ENCODE measurements at places on chromosomes 13 and 19.

DNA sequence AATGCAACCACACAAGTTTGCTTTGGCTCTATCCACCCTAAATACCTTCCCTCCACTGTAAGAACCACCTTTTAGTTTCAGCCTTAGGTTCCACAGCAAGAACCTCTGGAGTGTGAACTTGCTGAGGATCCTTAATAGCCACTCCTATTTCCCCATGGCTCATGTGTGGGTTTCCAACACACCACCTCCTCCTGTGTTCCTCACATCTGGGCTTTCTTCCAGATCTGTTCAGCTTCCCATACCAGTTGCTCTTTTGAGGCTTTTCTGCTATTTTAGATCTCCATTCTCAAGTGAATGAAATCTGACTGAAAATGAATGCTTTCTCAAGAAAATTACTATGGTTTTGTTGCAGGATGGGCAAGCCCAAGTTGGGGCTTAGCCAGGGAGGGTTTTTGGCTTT lies 104.8 kb upstream of the MIR17HG start:
- no peak for DNase-seq

DNA sequence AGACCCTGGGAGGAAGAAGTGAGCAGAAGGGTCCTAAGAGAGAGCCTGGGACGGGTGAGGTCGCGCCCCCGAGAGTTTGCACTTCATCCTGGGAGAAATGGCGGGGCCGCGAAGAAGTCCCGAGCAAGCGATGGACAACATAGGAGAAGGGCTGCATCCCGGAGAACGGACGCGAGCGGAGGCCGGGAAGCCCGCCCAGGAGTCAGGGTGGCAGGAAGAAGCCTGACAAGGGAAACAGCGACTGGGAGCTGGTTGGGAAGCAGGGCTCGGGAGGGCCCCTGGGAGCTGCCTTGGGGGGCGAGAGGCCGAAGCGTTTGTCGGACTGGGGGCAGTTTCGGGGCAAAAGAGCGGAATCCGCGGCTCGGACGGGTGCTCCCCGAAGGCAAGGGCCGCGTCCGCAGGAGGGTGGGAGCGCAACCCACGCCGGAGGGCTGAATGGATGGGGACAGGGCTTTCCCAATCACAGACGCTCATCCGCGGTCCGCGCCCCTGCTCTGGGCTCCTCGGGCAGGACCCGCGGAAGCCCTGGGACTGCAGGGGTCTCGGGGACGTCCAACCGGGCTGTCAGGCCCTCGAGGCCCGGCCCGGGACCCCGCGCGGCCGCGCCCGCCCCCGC lies 469 bp downstream of the ABHD17A start:
- DNase-seq = peak; percentile 34

GRCh38 chr19:12578641-12579040 lies 27.4 kb upstream of the ZNF564 start:
- DNase-seq = no peak

- DNase-seq = no peak
Observed at GRCh38 chr13:28890712-28891111, 70.6 kb downstream of the MTUS2 start.

DNA sequence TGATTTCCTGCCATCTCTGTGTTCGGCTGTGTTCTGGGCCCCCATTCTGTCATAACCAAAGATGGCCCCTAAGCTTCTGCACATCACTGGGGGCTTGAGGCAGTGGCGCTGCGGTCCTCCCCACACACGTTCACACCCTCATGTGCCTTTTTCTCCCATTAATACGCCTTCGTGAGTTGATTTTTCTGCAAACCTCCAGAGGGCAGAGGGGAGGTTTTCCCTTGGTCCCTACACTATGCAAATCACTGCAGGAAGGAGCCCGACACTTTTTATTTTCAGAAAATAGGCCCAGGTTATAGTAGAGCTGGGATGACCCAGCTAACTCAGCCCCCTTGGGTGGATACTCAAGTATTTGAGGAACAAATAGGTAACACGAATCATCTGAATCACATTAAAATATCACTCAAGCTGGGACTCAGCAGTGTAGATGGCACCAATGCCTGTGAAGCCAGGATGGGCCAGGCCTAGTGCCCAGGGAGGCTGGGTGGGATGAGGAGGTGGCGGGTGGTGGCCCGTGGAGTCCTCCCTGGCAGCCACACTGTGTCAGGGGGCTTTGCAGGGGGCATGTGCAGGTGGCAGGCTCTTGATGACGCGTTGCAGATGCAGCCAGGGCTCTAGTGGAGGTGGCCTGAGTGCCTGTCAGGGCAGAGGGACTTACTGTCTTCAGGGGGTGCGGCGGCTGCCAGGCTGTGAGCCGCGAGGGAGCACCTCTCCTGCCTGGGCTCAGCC lies 234.3 kb downstream of the TEX29 start:
- no peak for DNase-seq

DNA sequence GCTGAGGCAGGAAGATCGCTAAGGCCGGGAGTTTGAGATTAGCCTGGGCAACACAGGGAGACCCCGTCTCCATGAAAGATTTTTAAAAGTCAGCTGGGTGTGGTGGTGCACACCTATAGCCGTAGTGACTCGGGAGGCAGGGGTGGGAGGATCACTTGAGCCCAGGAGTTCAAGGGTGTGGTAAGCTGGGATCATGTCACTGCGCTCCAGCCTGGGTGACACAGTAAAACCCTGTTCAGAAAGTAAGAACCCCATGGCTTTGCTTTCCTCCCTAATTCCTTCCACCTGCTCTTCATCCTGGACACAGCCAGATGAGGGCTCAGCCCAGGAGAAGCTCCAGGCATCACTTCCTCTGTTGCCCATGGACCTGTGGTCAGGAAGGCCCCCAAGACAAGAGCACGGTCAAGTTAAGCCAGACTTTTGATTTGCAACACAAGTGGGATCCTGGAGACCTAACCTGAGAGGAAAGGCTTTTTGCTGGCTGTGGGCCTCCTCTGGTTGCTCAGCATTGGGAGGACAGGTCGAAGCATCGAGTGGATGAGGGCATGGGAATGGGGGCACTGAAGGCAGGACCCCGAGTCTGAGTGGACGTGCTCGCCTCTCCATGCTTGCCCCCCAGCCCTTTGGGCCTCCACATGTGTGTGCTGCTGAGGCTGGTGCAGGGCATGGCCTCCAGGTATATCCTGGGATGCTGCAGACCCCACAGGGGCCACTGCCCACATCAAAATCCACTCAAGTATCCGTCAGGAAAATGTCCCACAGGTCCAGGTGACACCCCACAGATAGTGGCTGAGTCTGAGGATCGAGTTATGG lies 25.4 kb downstream of the TUBA3C start:
- no peak for DNase-seq

GRCh38 chr13:59274958-59275727 lies 888.6 kb downstream of the DIAPH3 start:
- DNase-seq = no peak

DNA sequence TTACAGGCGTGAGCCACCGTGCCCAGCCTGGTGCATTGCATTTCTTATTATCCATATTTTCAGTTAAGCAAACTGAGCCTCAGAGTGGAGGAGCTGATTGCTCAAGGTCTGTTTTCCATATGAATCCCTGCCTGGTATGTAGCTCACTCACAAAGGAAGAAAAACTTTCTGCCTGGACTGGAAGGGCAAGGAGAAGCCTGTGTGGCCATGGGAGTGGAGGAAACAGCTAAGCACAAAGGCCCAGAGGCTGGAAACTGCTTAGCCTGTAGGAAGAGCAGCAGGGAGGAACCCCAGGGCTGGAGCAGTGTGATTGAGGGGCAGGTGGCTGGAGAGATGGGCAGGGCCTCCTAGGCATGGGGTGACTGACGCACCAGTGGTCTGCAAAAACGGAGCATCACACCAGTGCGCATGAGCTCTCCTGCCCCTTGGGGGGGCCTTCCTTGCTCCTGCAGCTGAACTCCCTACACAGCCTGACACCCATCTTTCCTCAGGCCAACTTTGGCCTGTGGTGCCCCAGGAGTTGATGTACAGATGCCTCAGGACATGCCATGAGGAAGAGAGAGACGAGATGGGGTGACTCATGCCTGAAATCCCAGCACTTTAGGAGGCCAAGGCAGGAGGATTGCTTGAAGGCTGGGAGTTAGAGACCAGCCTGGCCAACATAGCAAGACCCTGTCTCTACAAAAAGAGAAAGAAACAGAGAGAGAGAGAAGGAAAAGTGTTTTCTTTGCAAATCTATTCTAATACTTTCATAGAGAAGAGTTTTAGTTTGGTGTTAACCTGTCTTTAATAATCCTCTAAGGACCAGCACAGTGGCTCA lies 2.8 kb upstream of the HNRNPM start:
- DNase-seq = no peak

- no peak for DNase-seq
Observed at GRCh38 chr13:79389026-79389425, 17.0 kb downstream of the RBM26 start.

- DNase-seq = peak; percentile 73
Observed at GRCh38 chr13:108915095-108915633, 285.8 kb downstream of the MYO16 start.

DNA sequence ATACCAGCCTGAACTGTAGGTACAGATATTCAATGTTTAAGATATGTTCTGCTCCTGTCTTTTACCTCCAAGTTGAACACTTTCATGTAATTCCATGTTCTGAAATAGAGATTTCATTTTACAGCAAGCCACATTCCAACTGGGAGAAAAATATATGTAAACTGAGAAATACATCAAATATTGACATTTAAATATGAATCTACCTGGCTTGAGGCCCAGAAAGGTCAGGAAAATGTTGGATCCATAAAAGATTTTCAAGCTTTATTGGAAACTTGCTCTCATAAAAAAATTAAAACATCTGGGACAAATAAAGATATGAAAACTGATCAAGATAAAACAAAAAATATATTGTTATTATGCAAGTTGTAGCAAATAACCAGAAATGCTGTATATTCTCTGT lies 1078.7 kb upstream of the ATXN8OS start:
- DNase-seq = no peak

DNA sequence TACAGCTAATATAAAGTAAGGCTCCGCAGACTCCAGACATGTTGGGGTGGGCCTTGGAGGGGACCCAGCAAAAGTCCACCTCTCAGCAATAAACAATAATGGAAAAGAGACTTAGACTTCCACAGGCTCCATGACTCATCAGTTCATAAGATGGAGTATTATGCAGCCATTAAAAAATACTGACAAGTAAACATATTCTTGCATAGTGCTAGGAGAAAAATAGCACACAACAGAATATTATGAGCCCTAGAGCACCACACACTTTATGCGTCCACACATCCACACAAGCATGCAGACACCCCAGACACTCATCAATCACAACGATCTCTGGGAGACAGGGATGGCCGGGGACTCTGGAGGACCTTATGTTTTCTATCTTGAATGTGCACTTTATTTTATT lies 46.0 kb downstream of the PDCD5 start:
- DNase-seq = no peak

GRCh38 chr19:13347367-13347766 lies 158.9 kb downstream of the CACNA1A start:
- DNase-seq = no peak

DNA sequence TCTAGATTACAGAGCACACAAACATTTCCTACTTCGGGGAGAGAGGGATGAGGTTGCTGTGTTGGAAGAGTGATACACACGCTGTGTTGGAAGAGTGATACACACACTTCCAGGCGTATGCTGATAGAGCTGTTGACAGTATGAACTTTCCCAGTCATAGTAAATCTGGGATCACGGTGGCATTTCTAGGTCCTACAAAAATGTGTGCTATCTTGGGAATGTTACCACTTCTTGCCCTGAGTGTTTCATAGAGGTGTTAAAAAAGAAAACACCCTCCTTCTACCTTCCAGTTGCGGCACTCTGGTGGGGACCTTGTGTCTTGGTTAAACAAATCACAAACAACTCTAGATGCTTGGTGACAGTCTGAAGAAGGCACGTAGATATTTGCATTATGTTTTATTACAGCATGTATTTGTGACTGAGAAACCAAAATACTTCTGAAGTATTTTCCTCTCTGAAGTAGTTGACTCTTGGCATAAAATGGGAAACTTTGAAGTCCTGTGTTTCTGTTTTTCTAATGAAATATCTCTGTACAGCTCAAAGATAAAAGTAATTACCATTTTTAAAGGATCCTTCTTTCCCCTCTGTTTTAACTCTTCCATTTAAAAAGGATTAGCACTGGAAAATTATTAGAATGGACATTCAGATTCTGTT lies 52.5 kb downstream of the ARHGAP35 start:
- no peak for DNase-seq

DNA sequence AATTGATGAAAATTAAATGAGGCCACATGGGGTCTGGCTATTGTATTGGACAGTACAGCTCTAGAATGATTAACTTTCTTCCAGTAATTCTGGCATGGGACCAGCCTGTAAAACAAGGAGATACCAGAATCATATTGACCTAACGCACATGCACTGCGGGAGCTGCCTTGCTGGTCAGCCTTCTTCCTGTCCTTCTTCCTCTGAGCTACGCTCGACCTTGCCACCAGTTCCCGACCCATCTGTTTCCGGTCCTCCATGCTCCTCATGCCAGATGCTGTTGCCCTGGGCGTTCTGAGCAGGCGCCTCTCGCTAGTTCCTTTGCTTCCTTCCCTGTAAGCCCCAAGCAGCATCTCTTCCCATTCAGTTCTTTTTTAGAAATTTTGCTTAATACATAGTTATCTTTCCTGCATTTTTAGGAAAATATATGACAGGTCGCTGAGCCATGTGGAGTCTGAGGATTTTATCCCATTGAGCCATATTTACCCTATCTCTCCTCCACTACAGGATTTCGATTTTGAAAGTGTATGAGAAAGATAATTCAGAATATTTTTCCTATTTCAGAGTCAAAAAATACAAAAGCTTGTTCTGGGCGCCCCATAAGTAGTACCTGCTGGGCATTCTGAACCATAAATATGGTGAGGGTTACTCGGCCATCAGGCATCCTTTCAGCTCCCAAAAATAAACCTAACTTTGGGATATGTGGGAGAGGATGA lies 38.6 kb downstream of the TNFRSF19 start:
- peak; percentile 55 for DNase-seq

- DNase-seq = no peak
Observed at GRCh38 chr13:44340508-44340907, 33.1 kb upstream of the SERP2 start.

GRCh38 chr13:48491423-48492095 lies 41.3 kb downstream of the RCBTB2 start:
- no peak for DNase-seq

DNA sequence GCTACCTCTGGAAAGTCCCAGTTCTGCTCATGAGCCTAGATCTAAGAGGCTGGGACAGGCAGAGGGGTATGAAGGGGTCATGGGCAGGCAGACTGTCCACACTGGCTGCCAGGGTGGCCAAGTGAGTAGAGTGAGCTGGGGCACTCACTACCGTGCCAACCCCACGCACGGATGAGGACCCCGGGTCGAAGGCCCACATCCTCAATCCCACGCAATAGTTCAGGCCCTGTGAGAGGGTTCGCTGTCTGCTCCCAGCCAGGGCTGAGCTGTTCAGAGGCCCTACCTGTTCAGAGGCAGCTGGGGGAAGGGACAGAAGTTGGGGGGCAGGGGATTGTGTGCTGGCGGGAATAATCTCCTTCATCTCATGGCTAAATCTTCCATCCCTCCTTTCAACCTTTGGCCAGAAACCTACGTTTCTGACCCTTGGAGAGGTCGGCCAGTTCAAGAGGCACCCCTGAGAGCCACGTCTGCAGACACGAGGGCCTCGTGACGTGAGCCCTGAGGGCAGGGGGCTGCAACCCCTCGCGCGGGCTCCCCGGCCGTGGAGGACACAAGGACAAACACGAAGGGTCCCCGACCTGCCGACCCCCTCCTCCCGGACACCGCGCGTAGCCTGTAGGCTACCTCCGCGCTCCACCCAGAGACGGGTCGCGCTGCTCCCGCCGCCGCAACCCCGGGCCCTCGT lies 1.0 kb upstream of the RPS5 start:
- no peak for DNase-seq

- DNase-seq = no peak
Observed at GRCh38 chr13:113919761-113920559, 53.9 kb downstream of the C13orf46 start.

GRCh38 chr13:36344173-36344572 lies 2.0 kb downstream of the SPART start:
- no peak for DNase-seq

Data from dermis microvascular lymphatic vessel endothelial cell (primary cell).